ENCODE measurements at places on chromosomes 2 and 18.

DNA sequence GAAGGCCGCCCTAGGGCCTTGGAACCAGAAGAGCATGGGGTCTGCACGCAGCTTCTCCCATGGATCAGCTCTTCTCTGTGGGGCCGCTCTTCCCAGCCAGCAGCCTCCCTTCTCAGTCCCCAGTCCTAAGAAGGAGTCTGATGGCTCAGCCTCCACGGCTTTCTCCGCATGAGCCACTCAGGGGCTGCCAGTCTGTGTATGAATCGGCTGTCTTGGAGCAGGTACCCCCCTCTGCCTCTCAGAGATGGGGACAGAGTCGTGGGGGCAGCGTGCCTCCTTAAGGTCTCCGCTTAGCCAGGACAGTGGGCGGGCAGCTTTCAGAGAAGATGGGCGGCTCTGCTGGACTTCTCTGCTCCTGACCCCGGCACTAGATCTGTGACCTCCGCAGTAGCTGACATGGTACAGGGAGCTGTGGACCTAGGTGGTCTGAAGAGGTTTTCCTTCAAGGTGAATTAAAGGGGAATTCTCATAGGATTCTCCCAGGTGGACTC is 21.6 kb downstream of the INPP5D start:
- DNase-seq, result no peak

- DNase-seq, result no peak
Measured at GRCh38 chr2:46157072-46157965, 139.9 kb upstream of the EPAS1 start.

DNA sequence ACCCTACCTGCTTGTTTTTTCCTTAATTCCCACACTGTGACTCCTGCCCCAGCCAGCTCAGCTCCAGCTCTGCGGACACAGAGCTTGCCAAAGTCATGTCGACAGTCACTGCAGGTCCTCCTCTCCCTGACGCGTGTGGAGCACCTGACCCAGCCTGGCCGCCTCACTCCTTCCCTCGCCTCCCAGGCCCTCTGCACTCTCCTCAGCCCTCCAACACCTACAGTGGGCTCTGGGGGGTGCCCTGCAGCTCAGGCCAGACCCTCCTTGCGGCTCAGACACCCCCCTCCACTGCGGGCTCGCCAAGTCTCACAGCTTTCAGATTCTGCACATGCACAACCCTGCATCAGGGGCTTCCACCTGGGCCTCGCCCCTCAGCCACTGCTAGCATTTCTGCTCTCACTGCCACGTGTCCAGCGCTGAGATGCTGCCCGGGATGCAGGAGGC is 68.3 kb downstream of the NDUFA10 start:
- DNase-seq, result no peak

DNA sequence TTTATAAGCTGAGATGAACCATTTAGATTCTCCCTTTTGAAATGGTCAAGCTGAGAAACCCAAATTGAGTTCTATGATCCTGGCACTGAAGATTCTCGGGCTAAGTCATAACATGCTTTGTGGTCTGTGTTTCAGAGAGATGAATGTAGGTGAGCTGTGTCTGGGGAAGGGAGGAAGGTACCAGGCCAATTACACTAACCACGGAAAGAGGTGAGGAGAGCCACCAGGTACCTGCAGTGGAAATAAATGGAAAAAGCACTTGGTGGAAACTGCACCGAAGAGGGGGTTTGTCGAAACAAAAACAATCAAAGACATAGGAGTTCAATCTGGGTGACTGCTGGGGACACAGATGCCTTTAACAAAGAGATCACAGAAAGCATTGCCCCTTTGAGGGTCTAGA is 963 bp upstream of the MRPL44 start:
- no peak for DNase-seq

- DNase-seq, result no peak
Measured at GRCh38 chr2:105380432-105381100, 18.3 kb downstream of the FHL2 start.

- DNase-seq, result peak; percentile 20
Measured at GRCh38 chr2:101776172-101777043, 78.9 kb downstream of the MAP4K4 start.

GRCh38 chr2:31170071-31170698 is 31.9 kb upstream of the GALNT14 start:
- no peak for DNase-seq

- no peak for DNase-seq
Measured at GRCh38 chr18:27225947-27226481, 40.9 kb upstream of the CHST9 start.

- DNase-seq, result no peak
Measured at GRCh38 chr2:198905881-198906612, 551.7 kb downstream of the SATB2 start.

GRCh38 chr18:9820719-9821118 is 65.1 kb upstream of the TXNDC2 start:
- DNase-seq, result no peak

All from NCI-H2081 treated with DMSO at 0.1 percent for 48 hours (cell line).